Stomach (tissue), 19 donors: ENCODE measurements at places on chromosomes 4 and X. TPM values are rescaled to one million over a fixed set of nuclear protein-coding genes. Genes with fewer than 3 reads are reported as not detected.

GAGE12H gene
- total RNA-seq: not detected

DDX53 gene
- total RNA-seq: not detected

MAOB gene
- total RNA-seq: 1.2 TPM

CXCR3 gene
- not detected for total RNA-seq

CT45A2 gene
- total RNA-seq: not detected

ARHGEF38 gene
- 11.9 TPM for total RNA-seq

SLC6A8 gene
- 27.2 TPM for total RNA-seq

ESX1 gene
- not detected for total RNA-seq

CDS1 gene
- 14.7 TPM for total RNA-seq

RAB41 gene
- not detected for total RNA-seq

DNA sequence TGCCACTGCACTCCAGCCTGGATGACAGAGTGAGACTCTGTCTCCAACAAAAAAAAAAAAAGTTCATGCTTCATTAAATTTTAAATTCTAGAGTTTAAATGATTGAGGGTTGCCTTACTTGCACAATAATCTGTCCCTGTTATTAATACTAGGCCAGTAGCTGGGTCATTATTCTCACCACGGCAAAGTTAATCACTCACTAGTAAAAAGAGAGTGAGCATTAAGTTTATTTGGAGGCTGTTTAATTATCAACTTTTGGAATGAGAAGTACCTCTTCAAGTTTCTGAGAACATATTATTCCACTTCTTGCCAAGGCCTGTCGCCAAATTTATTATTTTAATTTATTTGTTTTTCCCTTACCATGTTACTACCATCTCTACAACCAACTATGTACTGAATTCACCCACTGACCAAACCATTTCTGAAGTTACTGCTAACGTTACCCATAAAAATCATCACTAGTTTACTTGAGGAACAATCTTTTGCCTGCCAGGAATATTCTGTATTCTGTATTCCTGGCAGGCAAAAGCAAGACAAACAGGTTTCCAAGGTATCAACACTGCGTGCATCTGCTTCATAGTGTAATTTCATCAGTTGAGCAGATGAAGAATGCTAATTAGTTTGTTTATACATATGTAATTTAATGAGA is 26.5 kb downstream of the GUCY1A1 start:
- no peaks in the 10 kb centered on the region for H3K36me3 ChIP-seq
- no peak for DNase-seq
- H3K4me3 ChIP-seq: no peak overlapping the region
- H3K27ac ChIP-seq: no peak overlapping the region
- no peaks in the 10 kb centered on the region for H3K27me3 ChIP-seq

DNA sequence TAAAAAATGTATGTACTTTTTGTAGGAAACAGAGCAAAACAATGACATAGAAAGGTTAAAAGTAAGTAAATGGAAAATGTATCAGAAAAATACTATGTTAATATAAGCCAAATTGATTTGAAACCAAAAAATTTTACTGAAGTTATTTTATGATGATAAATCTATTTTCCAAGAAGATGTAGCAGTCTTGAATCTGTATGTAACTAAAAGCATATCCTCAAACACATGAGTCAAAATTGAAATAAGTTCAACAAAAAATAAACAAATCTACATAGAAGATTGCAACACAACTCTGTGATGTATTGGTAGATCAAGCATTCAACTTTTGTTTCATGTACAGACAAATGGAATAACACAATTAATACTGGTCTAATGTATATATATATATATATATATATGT is 450.0 kb downstream of the SPRY1 start:
- no peak overlapping the region for H3K27ac ChIP-seq
- no peak for DNase-seq
- H3K36me3 ChIP-seq: no peaks in the 10 kb centered on the region
- no peaks in the 10 kb centered on the region for H3K27me3 ChIP-seq
- no peak overlapping the region for H3K4me3 ChIP-seq

DNA sequence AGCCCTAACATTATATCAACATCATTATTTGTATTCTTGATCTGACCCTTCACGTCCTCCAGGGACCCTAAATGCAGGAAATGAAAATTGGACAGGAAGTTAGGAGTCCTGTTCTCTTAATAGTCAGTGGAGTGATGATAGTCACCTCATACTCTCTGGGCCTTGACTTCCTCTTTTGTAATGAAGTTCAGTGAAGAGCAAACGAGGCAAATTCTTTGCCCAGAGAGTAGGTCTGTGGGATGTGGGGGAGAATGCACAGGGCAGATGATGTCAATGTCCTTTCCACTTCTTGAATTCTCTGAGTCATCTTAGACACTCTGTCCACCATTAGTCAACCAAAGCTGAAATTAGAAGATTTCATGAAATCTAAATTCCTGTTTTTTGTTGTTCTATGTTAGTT is 17.1 kb upstream of the GPRIN3 start:
- H3K27ac ChIP-seq: no peak overlapping the region
- H3K27me3 ChIP-seq: no peaks in the 10 kb centered on the region
- no peaks in the 10 kb centered on the region for H3K36me3 ChIP-seq
- H3K4me1 ChIP-seq: no peaks in the 10 kb centered on the region
- no peak overlapping the region for H3K4me3 ChIP-seq

- no peak overlapping the region for H3K4me3 ChIP-seq
- H3K36me3 ChIP-seq: no peaks in the 10 kb centered on the region
- DNase-seq: no peak
- H3K27me3 ChIP-seq: no peaks in the 10 kb centered on the region
- no peak overlapping the region for H3K27ac ChIP-seq
- no peaks in the 10 kb centered on the region for H3K4me1 ChIP-seq
Observed at GRCh38 chr4:26568446-26568994, 15.4 kb upstream of the TBC1D19 start.

- no peaks in the 10 kb centered on the region for H3K36me3 ChIP-seq
- DNase-seq: no peak
Observed at GRCh38 chr4:35559559-35560365, 684.6 kb downstream of the ARAP2 start.

DNA sequence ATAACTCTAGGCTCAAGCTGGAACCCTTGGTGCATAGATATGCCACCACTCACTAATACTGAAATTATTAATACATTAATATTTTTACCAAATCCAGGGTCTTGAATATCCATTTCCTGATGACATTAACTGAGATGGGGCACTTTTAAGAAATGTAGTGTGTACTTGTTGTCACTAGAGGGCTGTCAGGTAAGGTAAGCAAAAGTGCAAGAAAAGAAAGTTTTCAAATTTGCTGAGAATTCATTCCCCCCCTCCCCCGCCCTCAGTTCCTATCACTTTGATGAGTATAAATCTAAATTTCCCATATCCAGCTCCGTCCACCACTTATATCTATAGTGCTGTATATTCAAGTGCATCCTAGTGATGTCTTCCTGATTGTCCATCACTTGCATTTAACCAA is 20.5 kb upstream of the WDR44 start:
- no peak overlapping the region for H3K27ac ChIP-seq
- no peaks in the 10 kb centered on the region for H3K4me1 ChIP-seq
- H3K4me3 ChIP-seq: no peak overlapping the region

DNA sequence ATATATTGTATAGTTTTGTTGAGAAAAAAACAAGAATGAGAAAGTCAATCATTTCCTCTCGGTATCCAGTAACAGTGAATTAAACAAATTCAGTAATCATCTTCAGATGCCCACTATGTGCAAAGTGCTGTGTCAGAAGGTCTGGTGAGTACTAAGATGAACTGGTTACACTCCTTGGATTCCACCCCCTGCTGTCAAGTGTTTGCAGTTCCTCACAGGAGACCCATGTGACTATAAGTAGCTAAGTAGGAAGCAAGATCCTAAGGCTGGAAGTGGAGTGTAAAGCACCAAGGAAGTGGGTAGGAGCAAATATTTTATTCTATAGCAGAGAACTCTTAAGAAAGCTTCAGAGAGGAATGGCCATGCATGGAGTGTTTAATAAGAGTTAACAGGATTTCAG is 73.6 kb downstream of the SNX25 start:
- H3K27me3 ChIP-seq: no peaks in the 10 kb centered on the region
- H3K36me3 ChIP-seq: no peaks in the 10 kb centered on the region
- H3K4me1 ChIP-seq: no peaks in the 10 kb centered on the region
- no peak overlapping the region for H3K27ac ChIP-seq

DNA sequence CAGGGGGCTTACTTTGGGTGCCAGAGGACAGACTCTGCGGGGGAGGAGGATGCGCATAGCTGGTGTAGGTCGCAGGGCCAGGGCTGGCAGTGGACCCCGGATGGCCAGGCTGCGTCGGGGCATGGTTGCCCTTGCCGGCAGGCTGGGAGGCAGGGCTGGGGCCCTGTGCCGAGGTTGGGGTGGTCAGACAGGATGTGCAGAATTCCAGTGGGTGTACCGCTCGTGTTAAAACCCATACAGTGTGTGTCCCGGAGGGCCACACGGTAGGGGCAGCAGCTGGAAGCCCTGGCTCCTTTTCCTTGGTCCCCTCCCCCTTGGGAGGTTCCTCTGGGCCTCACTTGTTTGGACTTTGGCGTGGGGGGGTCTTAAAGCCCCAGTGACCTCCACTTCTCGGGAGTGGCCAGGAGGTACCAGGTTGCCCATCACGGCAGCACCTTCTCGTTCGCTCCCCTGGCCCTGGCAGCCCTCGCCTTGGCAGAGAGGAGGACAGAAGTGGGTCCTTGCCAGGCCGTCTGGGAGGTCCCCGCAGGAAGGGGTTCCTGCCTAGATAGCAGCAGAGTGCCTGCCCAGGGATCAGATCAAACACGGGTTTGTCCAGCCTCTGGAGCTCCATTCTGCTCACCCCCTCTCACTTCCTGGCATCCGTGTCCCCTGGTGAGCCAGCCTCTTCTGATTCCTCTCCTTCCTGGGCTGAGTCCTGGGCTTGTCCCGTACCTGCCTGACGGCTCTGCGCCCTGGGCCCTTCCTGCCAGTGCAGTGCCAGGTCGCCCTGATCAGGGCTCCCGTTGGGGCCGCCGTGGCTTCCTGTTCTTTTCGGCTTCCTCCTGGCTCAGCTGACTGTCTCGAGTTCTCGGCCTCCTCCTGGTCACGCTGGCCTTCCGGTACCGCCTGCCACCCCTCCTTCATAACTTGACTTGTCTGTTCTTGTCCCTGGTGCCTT is 56.7 kb upstream of the HGFAC start:
- peak overlapping the region; percentile 79 for H3K27ac ChIP-seq
- H3K36me3 ChIP-seq: no peaks in the 10 kb centered on the region
- peaks cover 29% of the 10 kb centered on the region for H3K4me1 ChIP-seq

DNA sequence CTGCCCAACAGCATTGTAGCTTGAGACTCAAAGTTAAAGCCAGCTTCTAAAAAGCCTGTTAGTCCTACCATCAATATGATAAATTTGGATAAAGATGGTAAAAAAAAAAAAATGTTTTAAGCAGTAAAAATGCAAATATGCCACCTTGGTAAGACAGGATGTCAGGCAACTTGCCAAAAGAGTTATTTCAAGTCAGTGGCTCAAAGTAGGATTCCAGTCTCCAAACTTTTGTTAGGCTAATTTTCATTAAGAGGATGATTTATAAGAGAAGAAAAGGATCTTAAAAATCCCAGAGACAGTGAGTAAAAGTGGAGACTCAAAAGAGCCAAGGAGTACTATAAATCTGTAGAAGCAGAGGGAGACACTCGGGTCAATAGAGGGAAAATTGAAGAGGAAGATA is 47.5 kb downstream of the GASK1B start:
- H3K36me3 ChIP-seq: no peaks in the 10 kb centered on the region
- no peak overlapping the region for H3K27ac ChIP-seq
- peaks cover 21% of the 10 kb centered on the region for H3K4me1 ChIP-seq
- DNase-seq: no peak
- H3K4me3 ChIP-seq: no peak overlapping the region

DNA sequence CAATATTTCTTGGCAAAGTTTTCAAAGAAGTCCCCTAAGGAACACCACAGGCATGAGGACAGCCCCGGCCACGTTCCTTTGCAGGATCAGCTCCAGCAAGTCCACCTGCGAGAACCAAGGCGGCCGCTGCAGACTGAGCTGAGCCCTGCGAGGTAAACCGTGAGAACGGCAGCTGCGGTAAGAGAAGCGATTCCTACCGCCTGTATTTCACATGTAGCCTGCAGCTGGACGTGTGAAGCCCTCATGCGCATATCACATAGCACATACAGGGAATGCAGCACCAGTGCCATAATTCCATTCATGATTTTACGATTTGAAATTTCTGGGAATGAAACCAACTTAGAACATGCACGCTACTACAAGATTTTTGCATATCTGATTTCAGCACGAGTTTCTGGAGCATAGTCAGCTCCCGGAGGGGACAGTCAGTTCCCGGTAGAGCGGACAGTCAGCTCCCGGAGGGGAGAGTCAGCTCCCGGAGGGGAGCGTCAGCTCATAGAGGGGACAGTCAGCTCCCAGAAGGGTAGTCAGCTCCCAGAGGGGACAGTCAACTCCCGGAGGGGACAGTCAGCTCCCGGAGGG is 41.7 kb downstream of the FGFRL1 start:
- H3K27me3 ChIP-seq: peaks cover 16% of the 10 kb centered on the region
- H3K4me3 ChIP-seq: no peak overlapping the region
- H3K4me1 ChIP-seq: peaks cover 17% of the 10 kb centered on the region
- DNase-seq: peak; percentile 72

GRCh38 chr4:140071806-140072205 is 82.2 kb downstream of the MAML3 start:
- no peak overlapping the region for H3K4me3 ChIP-seq
- no peaks in the 10 kb centered on the region for H3K36me3 ChIP-seq
- DNase-seq: no peak

- H3K27ac ChIP-seq: no peak overlapping the region
- H3K4me3 ChIP-seq: no peak overlapping the region
- no peaks in the 10 kb centered on the region for H3K36me3 ChIP-seq
- H3K4me1 ChIP-seq: no peaks in the 10 kb centered on the region
Observed at GRCh38 chrX:147875866-147876596, 35.7 kb upstream of the FMR1 start.

DNA sequence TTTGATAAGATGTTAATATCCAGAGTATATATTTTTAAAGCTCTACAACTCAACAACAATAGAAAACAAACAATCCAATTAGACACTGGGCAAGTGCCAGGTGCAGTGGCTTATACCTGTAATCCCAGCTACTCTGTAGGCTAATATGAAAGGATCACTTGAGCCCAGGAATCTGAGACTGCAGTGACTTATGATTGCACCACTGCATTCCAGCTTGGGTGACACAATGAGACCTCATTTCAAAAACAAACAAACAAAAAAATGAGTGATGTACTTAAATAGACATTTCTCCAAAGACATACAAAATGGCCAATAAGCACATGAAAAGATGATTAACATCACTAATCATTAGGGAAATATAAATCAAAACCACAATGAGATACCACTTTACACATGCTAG is 356.8 kb upstream of the PCDH10 start:
- H3K4me3 ChIP-seq: no peak overlapping the region
- no peak for DNase-seq
- no peaks in the 10 kb centered on the region for H3K27me3 ChIP-seq
- no peaks in the 10 kb centered on the region for H3K4me1 ChIP-seq

GRCh38 chr4:27398631-27399310 is 538.1 kb downstream of the STIM2 start:
- no peaks in the 10 kb centered on the region for H3K4me1 ChIP-seq
- peak; percentile 20 for DNase-seq
- H3K27me3 ChIP-seq: no peaks in the 10 kb centered on the region
- no peaks in the 10 kb centered on the region for H3K36me3 ChIP-seq

DNA sequence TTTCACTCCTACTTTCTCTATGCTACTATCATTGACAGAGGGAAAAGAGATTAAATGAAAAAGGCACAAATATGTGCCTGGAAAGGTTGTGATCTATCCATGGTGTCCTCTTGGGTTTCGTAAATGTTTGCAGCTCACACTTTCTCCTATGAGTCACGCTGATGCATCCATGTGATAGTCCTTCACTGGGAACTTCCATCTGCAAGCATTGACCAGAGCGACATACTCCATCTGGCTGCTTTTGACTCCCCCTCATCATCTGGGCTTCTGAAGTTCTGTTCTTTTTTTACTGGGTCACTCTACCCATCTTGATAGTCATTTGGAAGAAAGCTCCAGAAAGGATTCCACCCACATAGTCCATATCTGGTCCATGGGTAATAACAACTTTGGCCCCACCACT is 84.7 kb upstream of the NDST3 start:
- no peak for DNase-seq
- no peaks in the 10 kb centered on the region for H3K4me1 ChIP-seq
- no peak overlapping the region for H3K27ac ChIP-seq
- H3K27me3 ChIP-seq: no peaks in the 10 kb centered on the region
- H3K4me3 ChIP-seq: no peak overlapping the region
